Stimulated activated CD8-positive, alpha-beta memory T cell treated with anti-CD3 and anti-CD28 coated beads, Interleukin-15, amount 100 ng/mL, for 4 hours (primary cell): ENCODE measurements at places on chromosomes 2 and 18.

- DNase-seq = no peak
Observed at GRCh38 chr2:28234807-28235206, 157.9 kb upstream of the FOSL2 start.

GRCh38 chr2:145106293-145106692 lies 586.4 kb upstream of the ZEB2 start:
- no peak for DNase-seq

- no peak for DNase-seq
Observed at GRCh38 chr2:156800065-156800653, 364.0 kb downstream of the GPD2 start.

DNA sequence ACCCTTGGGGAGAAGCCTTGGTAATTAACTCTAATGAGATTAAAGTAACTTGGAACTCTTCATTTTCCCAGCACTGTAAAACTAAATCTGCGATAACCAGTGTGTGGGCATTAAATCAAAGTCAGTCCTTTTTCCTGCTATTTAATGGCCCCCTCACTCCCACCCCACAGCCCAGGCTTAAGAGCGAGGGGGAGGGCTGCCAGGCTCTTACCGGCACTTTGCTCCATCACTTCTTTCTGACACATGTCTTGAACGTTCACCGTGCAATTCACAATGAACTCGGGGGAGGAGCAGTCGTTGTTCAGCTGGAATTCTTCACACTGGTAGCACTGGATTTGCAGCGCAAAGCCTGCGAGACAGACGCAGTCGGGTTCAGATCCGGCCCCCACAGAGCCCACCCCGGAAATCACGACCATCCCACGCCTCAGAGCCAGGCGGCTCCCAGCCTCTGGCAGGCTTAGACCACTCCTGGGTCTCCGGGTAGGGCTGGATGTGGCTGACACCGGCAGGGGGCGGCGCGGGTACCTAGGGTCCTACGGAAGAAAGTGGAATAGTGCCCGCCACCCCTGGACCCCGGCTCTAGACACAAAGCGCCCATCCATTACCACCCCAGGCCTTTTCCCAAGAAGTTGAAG lies 1.7 kb downstream of the LYPD1 start:
- DNase-seq = no peak

DNA sequence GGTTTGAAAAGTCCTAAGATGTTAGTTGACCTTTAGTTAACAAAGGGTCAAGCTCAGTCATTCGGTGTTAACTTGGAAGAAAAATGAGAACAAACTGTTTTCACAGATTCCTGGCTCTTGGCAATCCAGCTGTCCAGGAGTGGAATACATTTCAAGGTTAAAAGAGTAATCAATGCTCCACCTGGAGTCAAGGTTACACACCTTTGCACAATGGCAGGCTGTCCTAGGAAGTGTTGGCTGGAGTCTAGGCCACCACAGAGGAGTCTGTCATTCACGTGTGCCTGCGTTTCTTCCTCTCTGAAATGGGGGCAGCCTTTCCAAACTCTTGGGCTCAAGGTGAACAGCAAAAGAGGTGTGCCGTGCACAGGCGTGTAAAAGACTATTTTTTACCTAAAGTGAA lies 6.3 kb upstream of the ID2 start:
- DNase-seq = no peak
